ENCODE measurements at places on chromosomes 3 and 15.

DNA sequence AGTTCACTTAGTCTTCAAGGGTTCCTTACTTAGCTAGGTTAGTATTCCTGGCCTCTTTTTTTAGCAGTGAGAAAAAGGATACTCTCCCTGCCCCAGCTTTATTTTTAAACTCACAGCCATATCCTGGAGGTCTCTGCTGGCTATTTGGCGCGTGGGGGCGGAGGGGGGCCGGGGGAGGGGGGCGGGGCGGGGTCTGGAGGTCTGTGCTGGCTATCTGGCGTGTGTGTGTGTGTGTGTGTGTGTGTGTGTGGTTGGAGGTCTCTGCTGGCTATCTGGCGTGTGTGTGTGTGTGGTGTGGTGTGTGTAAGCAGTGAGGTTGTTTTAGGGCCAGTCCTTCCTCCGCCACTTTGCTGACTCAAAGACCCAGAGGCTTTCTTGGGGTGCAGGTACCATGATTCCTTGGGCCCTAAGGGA, 579 bp upstream of the PLAAT1 start:
- DNase-seq, result no peak

DNA sequence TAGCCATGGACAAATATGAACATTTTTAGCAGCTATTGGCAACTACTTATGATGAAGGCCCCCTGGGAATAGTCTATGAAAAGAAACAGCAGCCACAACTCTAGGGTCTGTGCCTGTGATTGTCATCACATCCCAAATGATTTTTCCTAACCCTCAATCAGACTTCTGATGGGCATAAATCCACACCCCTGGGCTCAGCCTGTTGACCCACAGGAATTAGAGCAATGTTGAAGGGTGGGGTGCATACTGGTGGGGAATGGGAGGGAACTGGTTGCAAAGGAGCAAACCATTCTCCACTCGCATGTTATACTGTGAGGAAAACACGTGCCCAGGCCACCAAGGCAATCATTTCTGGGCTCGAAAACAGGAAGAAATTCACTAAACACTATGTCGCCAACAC, 106.5 kb upstream of the CTNNB1 start:
- no peak for DNase-seq

GRCh38 chr3:10370429-10370828, 49.5 kb upstream of the SEC13 start:
- DNase-seq, result no peak

DNA sequence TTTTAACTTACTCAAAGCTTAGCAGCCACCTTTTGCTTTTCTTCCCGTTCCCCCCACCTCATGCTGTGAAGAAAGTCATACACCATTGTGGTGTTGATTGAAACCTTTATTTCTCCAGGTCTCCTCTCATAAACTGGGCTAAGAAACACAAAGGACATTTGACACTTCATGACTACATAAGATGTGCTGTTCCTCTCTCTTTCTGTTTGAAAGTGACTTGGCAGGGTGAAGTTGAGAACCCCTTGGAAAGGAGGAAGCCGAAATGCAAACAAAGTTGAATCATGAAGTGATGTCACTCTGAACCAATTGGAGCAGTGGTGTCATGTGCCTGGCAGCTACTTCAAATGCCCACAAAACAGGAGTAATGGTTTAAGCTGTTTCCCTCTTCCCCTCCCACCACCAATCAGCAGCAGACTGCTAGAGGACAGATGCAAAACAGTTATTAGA, 174.7 kb downstream of the IGF1R start:
- no peak for DNase-seq

GRCh38 chr3:169980055-169980454, 13.4 kb downstream of the SEC62 start:
- no peak for DNase-seq

- no peak for DNase-seq
These were observed 230.3 kb downstream of the ATP8B4 start for GRCh38 chr15:49888734-49889133.

DNA sequence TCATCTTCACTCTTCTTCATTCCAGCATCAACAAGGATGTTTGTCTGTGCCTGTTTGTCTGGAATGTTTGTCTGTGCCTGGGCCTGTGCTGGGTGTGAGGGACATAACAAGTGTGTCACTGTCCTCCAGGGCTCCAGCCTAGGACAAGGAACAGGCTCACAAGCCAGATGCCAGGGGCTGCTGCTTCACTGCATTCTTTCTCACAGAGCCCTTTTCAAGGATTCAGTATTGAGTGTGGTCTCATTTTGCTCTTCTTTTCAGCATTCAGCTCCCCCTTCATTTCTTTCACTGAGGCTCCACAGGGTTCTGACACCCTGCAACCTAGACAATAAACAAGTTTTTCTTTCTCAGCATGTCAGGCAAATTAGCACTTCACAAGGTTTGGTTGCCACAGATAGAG, 43.6 kb upstream of the KY start:
- no peak for DNase-seq

GRCh38 chr15:87744815-87745214, 511.7 kb downstream of the NTRK3 start:
- DNase-seq, result no peak

GRCh38 chr3:58005669-58006068, 2.6 kb upstream of the FLNB start:
- no peak for DNase-seq

GRCh38 chr3:137294139-137294538, 336.4 kb downstream of the IL20RB start:
- no peak for DNase-seq

GRCh38 chr3:72494130-72494529, 354.1 kb downstream of the SHQ1 start:
- DNase-seq, result no peak

GRCh38 chr3:63441262-63441661, 163.2 kb downstream of the SYNPR start:
- DNase-seq, result no peak

GRCh38 chr3:69869643-69870042, 129.9 kb upstream of the SAMMSON start:
- no peak for DNase-seq

DNA sequence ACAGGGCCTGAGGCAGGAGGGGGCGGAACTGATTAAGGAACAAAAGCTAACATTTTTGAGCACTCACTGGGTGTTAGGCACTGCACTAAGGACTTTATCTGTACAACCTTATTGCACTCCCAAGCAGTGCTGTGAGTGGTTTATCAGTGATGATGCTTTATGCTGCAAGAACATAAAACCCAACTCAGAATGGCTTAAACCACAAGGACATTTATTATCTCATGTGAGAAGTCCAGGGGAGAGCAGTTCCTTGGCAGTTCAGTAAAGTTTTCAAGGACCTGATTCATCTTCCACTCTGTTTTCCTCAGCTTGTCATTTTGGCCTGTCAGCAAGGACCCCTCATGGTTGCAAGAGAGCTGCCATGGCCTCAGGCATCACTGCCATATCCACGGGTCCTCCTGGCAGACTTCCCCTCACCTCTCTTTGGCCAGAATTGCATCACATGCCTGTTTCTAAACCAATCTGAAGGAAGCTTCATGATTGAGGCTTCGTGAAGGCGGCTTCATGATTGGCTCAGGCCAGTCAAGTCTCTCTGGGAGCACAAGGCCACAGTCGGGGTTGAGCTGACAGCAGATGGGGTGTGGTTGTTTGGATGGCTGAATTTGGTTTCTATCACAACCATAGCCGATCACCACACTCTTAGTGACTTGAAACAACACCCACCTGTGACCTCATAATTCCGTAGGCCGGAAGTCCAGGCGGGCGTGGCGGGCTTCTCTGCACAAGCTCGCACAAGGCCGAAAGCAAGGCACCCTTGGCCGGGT, 15.8 kb downstream of the EFCC1 start:
- peak; percentile 73 for DNase-seq

GRCh38 chr15:95845862-95846515, 484.5 kb upstream of the NR2F2 start:
- no peak for DNase-seq

GRCh38 chr3:62911526-62911925, 36.3 kb upstream of the CADPS start:
- DNase-seq, result no peak

DNA sequence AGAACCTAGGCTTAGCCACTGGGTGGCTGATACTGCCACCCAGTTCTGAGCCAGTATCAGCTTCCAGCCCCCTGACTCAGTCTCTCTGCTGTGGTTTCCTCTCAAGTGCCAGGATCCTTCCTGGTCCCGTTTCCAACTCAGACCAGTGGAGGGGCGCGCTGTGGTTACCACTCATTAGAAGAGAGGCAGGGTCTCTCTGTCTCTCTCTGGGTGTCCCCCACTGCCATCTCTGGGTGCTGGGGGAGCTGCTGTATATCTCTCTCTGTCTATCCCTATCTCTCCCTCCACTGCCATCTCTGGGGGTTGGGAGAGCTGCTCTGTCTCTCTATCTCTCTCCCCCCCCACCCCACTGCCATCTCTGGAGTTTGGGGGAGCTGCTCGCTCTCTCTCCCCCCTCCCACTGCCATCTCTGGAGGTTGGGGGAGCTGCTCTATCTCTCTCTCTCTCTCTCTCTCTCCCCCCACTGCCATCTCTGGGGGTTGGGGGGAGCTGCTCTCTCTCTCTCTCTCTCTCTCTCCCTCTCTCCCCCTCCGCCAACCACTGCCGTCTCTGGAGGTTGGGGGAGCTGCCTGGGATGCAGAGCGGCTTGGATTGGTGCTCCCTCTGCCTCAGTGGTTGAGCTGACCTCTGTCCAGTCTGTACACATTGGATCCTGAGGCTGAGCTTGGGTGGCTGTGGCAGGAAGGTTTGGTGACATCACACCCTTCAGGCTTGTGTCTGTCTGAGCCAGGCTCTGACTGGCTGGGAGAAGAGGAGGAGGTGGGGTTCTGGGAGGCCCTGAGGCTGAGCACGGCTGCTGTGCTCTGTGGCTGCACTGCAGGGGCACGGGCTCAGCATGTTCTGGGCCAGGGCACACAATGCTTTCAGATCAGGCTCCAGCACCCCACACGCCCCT, 98.9 kb downstream of the APBA2 start:
- DNase-seq, result no peak

DNA sequence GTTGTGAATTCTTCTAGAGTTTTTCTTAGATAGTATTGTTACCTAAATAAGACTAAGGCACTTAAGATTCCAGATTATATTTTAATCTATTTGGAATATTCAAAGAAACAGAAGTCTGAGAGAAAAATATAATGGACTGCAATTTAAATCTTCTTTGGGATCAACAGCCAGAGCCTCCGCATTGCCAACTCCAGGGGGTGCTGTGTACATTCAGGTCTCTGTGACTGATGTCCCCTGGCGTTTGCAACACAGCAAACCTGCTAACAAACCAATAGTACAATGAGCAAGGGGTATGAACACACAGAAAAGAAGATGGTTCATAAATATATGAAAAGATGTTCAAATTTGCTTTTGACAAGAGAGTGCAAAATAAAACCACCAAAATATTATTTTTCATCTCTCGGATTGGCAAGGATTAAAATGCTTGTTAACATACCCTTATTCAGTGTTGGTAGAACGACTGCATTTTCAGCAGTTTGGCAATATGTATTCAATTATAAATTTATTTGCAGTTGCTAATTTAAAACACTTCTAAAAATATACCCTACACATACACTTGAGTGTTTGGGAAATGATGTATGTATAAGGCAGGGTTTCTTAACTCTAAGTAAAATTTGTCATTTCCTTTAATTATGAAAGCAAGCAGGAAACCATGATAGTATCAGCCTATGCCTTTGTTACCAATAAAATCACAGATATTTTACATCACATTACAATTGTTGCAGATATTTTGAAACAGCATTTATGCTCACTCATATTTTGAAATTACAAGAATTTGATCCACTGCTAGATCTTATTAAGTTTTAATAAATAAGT, 16.1 kb upstream of the TM4SF1 start:
- DNase-seq, result peak; percentile 31

DNA sequence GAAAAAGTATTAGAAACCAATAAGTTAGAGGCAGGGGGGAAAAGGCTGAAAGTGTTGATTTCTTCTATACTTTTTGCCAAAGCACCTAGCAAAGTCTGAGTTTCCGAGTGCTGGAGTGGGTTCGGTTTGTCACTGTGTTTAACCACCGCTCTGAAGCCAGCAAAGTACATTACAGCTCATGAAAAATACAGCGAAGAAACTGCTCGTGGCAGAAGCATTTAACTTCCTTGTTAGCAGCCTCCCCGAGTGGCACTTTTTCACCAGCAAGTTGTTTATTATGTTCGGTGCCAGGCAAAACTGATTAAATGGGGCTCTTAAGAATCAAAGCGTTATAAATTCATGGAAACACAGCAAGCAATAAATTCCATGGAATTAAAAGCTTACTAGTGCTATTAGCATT, 313.6 kb downstream of the FOXP1 start:
- no peak for DNase-seq

DNA sequence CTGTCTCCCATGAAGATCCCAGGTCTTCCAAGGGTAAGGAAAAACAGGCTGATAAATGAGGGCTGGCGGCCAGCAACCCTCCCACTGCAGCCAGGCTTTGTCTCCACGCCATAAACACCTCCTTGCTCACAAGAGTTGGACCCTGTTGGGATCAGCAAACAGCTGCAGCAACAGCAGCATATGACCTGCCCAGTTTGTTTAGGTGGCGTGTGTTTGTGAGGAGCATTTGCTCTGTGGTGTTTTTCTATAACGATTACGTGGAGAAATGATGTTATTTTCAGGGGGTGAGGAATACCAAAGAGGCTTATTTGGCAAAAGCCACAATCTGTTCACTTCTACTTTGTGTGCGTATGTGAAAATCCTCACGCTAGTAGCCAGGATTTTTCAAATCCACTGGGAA, 58.5 kb downstream of the RFTN1 start:
- DNase-seq, result no peak

DNA sequence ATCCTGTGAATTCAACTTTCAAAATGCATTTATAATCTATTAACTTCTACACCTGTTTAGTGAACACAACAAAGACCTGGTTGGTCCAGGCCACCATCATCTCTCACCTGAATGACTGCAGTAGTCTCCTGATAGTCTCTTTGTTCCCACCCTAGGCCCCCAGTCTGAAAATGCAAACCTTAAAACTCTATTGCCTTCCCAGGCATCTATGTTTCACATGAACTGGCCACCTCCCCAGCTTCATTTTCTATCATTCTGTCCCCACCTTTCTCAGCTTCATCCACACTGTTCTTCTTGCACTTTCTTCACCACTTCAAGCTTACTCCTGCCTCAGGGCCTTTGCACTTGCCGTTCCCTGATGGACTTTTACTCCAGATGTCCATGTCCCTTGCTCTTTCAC, 45.0 kb downstream of the CLSTN2 start:
- no peak for DNase-seq

All from CD4-positive, alpha-beta T cell treated with Interleukin-10 for 1 hour (primary cell).